Daoy (cell line): ENCODE measurements at places on chromosomes 5 and 9. TPM values are rescaled to one million over a fixed set of nuclear protein-coding genes. Genes with fewer than 3 reads are reported as not detected.
A peak's percentile ranks its signal among the peaks of the same experiment; 100 is the strongest.

The TEX48 gene
- not detected in 2 replicates for total RNA-seq

The PTPN3 gene
- 10.4 and 25.4 TPM in 2 replicates for total RNA-seq

The MYOT gene
- not detected in 2 replicates for total RNA-seq

- peak; percentile 100 for DNase-seq
These were observed at the start of the genes ABHD17B and C9orf85 for GRCh38 chr9:71911061-71911907. Gene ABHD17B, minus strand, starts transcription at chr9:71911193. Its CDS starts 36,113 bp downstream, at chr9:71875080. Gene C9orf85, plus strand, starts transcription at chr9:71911639. Its CDS starts 96 bp downstream, at chr9:71911735.

DNA sequence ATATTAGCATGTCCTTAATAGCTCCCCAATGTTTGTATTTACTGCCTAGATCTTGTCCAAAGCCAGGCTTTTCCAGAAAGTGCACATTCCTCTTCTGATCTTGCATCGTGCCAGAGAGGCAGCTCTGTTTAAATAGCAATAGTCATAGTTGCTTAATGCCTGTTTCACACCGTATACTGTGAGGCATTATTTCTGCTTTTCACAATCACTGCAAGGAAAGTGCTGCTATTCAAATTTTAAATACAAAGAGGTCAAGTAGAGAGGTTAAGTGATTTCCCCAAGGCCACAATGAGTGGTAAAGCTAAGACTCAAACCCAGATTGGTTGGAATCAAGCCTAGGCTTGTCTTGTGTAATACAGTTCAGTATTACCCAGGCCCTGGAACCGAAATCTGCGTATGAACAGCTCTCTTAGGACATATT, 153.6 kb downstream of the SNX18 start:
- DNase-seq, result no peak

GRCh38 chr5:178640331-178641045, 13.6 kb upstream of the CLK4 start:
- peak; percentile 39 for DNase-seq

DNA sequence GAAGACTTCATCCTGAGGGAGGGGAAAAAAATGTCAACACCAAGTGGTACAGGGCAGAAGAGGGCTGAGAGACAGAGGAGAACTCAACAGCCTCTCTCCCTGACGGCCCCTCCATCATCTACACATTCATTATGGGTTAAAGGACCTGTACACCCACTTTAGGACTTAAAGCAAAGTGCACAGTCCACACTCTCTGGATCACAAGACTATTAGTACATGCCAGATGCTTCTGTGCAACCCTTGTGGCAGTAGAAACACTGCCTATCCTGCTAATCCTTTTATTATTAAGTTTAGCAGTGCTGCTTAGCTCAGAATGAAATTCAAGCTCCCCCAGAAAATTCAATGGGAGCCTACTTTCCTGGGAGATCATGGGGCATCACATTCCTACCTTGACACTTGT, 1.9 kb downstream of the FRMD3 start:
- no peak for DNase-seq
